Activated T-helper 2 cell treated with anti-CD3 and anti-CD28 coated beads, Interferon-gamma antibody, Interleukin-2, Interleukin-4, amounts not matched to agents 10 μg/mL and 5 μg/mL and 100 μg/mL, durations not matched to agents 14 hours and 24 hours and 36 hours (primary cell): ENCODE measurements at places on chromosomes 16 and 17.

- DNase-seq = no peak
Measured at GRCh38 chr16:12210258-12210880, 233.8 kb downstream of the SNX29 start.

GRCh38 chr17:80203471-80203963 is 16.6 kb downstream of the SGSH start:
- DNase-seq = no peak

- DNase-seq = no peak
Measured at GRCh38 chr16:81143921-81144471, 47.8 kb upstream of the GCSH start.

GRCh38 chr17:71342737-71343136 is 778.1 kb upstream of the SOX9 start:
- no peak for DNase-seq

- DNase-seq = no peak
Measured at GRCh38 chr16:27244363-27244755, 24.2 kb downstream of the NSMCE1 start.

DNA sequence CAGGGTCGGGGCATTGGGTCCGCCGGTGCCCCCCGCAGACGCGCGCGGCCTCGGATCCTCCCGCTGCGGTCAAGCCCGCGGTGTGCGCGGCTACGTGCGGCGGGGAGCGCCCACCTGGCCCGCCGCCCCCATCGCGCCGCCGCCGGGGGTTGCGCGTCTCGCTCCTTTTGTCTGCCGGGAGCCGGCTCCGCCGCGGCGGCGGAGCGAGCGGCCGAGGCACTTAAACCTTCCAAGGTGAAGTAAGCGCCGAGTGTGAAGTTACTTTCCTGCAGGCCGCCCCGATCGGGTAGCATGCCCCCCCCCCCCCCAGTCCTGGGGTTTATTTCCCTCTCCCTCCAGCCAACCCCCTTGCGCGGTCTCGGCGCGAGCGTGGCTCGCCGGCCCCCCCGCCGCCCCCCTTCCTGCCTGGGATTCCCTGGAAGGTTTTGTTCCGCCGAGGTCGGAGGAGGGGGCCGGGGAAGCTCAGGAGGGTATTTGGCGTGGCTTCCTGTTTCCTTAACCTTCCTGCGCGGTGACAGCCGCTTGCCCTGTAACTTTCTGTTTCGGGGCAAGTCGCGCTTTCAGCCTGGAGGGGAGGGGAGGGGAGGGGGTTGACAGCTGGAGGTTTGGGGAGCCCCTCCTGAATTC is 56.6 kb upstream of the GSE1 start:
- DNase-seq = peak; percentile 62

DNA sequence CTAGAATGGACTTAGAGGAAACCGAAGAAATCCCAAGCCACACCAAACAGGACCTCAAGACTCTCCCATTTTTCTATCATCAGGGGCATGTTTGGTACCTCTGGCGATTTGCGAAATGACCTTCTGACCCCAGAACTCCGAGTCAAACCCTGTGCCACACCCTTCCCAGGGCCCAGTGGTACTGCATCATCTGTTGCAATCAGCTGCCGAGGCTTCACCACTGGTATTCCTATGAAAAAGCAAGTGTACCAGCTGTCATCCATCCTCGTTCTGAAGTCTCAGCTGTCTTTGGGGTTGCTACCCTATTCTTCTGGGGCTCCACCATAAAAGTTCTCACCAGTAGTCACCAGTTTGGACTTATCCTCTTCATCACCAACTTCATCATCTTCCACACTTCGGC is 2.3 kb upstream of the RSKR start:
- no peak for DNase-seq

- no peak for DNase-seq
Measured at GRCh38 chr17:5869041-5869745, 201.0 kb upstream of the WSCD1 start.
